Epithelial cell of esophagus (primary cell): ENCODE measurements at places on chromosomes 16 and 17.

DNA sequence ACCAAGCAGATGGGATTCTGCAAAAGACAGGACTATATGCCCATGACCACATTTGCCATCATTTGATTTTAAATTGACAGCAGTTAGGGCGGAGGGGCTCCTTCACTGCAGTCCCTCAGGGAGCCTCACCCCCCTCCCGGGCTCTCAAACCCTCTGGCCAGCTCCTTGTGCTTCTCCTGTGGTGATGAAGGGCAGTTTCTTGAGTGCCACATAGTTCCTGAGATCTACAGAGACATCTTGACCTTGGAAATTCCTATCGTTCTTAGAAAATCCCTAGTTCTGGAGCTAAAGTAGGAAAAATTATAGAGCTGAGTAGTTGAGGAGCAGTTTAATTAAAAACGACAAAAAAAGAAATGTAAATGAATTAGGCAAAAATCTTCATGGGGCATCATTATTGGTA, 231.5 kb downstream of the CCDC182 start:
- no peak for DNase-seq

DNA sequence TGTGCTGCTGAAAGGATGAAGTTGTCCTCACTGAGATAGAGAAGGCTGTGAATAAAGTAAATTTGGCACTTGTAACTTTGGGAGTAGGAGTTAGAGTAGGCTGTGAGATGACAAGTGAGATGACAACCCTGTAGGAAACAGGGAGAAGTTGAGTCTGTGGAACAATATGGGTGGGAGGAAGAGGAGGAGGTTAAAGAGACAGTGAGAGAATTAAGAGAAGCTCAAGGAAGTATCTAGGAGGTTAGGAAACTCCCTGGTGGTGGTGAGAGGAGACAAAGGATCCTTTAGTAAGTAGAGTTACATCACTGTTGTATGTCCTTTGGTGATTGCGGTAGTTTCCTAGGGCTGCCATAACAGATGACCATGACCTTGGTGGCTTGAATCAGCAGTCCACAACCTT, 10.7 kb upstream of the HSD17B2 start:
- DNase-seq = no peak

DNA sequence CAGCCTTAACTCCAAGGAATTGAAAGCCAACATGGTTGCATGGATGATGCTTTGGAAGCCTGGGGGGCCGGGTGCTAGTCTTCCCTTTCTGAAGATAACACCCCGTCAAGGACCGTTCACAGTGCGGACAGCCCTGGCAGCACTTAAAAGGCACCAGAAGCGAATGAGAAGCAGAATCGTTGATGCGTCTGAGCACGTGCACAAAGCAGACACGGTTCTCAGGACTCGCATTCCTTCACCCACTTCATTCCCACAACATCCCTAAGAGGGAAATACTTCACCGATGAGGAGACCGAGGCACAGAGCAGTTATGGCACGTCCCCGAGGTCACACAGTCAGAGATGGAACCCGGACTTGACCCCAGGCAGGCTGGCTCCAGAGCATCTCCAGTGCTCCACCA, 14.2 kb downstream of the TRPV1 start:
- no peak for DNase-seq

DNA sequence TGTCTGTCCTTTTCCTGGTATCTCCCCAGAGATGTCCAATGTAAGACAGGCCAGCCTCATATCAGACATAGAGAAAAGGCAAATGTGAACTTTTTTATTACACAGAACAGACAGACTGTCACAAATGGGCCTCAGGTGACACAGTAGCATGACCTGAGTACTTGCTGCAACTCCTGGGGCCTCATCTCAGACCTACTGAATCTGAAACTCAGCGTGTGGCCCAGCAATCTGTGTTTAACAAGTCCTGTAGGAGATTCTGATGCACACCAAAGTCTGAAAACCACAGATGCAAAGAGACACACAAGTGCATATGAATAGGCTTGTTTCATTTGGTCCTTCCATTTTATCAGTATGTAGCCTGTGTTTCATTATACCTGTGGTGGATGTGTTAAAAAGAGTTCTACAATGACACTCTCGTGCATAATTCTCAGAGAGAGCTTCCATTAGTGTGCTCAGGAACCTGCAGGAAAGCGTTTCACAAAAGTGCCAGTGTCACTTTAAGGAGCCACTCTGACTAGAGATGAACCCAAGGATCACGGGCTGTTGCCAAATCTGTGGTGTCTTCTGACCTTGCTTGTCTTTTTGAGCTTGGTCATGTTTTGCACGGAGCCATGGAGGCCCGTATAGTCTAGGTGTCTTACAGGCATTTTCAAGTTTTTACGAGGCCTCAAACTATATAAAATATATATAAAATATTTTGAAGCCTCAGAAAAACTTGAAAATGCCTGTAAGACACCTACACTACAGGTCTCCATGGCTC, 33.8 kb upstream of the NF1 start:
- no peak for DNase-seq

GRCh38 chr16:88570691-88571092, 489 bp downstream of the ZC3H18 start:
- DNase-seq = peak; percentile 40

DNA sequence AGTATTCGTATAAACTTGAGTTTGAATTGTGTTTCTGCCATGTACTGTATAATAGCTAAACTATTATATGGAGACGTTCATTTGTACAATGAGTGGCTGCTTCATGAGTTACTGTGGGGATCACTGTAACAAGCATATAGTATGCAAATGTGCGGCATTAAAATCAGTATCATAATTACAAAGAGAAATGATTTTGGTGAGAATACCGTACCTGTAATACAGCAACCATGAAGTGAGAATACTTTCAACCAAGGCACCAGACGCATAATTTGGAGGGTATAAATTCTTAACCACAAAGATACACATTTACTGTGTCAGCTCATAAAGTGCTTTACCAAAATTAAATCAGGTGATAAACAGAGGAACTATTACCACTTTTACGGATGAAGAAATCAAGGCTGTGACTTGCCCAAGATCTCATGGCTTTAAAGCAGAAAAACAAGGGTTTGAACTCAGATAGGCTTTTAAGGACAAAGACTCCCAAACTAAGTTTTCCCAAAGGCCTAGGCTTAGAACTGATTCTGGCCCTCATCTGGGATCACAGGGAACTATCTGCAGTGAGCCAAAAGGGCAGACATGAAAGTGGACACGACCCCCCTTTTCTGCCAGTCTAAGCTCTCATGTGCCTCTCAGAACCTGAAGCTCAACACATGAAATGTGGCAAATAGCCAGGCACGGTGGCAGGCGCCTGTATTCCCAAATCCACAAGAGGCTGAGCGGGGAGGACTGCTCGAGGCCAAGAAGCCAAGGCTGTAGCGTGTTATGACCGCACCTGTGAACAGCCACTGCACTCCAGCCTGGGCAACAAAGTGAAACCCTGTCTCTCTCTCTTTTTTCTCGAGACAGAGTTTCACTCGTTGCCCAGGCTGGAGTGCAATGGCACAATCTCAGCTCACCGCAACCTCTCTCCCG, 6.4 kb downstream of the RPS15A start:
- no peak for DNase-seq

- DNase-seq = no peak
These were observed 1.8 kb upstream of the TENT4B start for GRCh38 chr16:50151322-50151721.

DNA sequence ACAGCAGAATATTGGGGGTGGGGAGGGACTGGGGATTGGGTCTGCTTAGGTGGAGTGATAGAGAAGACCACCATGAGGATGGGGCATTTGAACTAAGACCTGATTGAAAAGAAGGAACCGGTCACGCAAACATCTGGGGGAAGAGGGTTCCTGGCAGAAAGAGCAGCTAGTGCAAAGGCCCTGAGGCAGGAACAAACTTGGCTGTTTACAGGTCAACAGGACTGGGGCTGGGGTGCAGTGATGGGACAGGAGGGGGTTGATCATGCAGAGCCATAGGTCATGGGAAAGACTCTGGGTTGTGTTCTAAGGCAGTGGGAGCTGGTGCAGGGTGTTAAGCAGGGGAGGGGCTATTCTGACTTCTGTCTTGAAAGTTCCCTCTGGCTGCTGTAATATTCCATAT, 1.9 kb downstream of the DRG2 start:
- DNase-seq = no peak

GRCh38 chr16:930511-930910, 40.3 kb downstream of the LMF1 start:
- no peak for DNase-seq

GRCh38 chr16:48492133-48492532, 106.9 kb upstream of the SIAH1 start:
- peak; percentile 83 for DNase-seq

DNA sequence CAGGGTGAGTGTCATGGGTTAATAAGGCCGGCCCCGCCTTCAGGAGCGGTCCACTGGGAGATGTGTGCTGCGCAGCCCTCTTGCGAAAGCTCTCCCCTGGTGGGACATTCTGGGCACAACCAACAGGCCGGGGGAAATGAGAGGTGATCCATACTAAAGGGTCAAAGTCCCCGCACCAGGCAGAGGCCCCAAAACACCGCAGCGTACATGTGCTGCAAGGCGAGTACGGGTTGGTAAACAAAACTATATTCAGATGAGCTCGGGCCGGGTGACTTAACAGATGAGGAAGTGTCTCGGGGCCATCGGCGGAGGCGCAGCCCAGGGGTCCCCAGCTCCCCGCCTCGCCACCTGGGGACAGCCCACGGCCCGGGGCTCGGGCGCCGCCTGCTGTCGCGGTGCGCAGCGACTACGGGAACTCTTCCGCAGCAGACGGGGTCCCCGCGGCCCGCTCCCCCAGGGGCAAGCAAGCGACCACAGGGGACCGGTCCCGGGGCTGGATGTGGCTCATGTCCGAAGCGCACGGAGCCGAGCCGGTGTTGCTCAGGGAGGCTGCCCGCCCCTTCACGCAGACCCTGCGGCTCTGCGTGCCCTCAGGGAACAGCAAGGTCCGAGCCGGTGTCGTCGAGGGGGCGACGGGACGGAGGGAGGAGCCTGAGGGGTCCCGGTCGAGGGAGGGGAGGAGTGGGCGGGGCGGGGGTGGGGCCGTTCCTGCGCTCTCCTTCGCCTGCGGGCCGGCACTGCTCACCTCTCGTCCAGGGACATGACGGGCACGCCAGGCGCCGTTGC, at the start of gene RAB37:
Gene RAB37 (plus strand): TSS at position 744 of the 786 bp plus-strand sequence. CDS start 17 bp downstream, at position 761.
- DNase-seq = no peak

GRCh38 chr16:84544031-84544773, 39.7 kb upstream of the MEAK7 start:
- DNase-seq = no peak

- no peak for DNase-seq
These were observed 38.0 kb downstream of the SLC5A11 start for GRCh38 chr16:24883714-24884151.

GRCh38 chr16:31135535-31136286, at the start of gene PRSS8:
Gene PRSS8, minus strand, starts transcription at chr16:31135727. Its CDS starts 229 bp downstream, at chr16:31135498.
- peak; percentile 90 for DNase-seq

DNA sequence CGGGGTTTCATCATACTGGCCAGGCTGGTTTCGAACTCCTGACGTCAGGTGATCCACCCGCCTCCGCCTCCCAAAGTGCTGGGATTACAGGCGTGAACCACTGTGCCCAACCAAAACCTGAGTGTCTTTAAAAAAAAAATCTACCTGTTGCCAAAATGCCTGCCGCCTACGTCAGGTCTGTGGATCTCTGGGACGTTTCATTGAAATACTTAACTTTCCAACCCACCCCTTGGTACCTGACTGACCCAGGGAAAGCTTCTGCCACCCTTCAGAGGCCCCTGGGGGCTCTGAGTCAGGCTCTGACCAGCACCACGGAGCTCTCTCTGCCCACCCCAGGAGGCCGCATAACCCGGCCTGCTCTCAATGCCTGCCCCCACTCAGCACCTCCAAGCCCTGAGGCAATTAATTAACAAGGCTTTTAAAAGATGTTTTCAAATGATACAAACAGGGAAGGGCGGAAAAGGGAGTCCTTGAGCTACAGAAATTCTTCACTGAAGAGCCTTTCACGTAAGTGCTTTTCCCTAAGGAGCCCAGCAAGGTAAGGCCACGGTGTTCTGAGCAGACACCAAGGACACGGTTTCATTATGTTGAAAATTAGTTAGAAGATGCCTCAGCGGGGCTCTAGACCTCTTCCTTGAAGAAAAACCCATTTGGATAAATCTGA, 29.3 kb upstream of the GSG1L start:
- DNase-seq = peak; percentile 36
